ENCODE measurements at places on chromosomes 6 and 20.

GRCh38 chr20:46751856-46752255, 42.4 kb downstream of the SLC2A10 start:
- no peak for DNase-seq

DNA sequence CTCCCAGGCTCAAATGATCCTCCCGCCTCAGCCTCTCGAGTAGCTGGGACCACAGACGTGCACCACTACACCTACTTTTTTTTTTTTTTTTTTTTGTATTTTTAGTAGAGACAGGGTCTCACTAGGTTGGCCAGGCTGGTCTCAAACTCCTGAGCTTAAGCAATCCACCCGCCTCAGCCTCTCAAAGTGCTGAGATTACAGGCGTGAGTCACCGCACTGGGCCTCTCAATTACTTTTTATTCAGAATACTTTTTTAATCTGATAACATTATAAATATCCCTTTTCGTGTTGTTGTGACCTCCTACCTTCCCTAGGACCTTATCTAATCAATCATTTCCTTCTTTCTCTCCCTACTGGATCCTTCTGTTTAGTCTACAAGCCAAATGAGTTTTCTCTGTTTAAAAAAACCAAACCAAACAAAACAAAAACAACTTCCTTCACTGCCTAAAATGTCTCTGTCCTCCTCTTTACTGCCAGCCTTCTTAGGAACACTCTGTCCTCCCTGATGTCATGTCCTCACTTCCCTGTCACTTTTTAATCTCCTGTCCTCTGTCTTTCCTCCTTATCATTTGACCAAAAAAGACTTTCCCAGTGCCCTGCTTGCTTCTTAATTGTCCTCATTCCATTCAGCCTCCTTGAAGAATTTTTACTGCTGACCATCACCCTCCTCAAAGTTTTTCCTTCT, 85.0 kb downstream of the CAP2 start:
- no peak for DNase-seq

GRCh38 chr6:166281104-166281503, 27.1 kb downstream of the PRR18 start:
- DNase-seq, result no peak

DNA sequence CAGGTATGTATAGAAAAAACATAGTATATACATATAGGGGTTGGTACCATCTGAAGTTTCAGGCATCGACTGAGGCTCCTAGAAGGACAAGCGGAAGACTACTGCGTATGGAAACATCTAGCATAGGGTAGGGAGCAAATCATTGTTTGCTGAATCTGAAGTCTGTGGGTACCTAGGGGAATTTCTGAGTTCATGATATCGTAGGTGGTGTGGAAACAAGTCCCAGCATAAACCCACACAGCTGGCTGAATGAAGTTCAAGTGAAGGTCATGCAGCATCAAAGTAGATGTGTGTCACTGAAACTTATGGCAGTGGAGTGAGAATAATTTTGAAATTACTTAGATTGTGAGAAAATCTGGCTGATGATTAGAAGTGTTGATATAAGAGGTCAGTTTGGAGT, 39.4 kb downstream of the MAP7 start:
- no peak for DNase-seq

GRCh38 chr20:43936805-43937204, 22.2 kb downstream of the TOX2 start:
- DNase-seq, result no peak

All from ACHN (cell line).